ENCODE measurements at places on chromosomes 5 and 9.

DNA sequence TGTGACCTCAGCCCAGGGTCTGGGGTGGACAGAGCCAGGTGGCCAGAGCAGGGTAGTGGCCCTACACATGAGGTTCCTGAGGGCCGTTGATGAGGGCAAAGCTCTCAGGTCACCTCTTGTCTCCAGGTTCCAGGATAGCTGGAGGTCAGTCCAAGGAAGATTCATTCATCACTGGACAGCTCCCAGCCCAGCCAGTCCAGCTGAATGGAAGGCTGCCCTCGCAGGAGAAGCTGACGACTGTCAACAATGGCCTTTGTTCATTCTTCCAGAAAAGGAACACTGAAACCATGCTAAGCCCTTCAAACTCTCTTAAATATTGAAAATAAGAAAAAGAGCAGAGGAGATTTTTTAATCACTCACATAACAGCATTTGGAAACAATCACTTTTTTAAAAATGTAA, 169.7 kb upstream of the TBCA start:
- no peak for DNase-seq

- no peak for DNase-seq
Observed at GRCh38 chr5:93274291-93274690, 306.7 kb downstream of the NR2F1-AS1 start.

GRCh38 chr9:99038484-99038820, 66.5 kb upstream of the TGFBR1 start:
- DNase-seq: no peak

DNA sequence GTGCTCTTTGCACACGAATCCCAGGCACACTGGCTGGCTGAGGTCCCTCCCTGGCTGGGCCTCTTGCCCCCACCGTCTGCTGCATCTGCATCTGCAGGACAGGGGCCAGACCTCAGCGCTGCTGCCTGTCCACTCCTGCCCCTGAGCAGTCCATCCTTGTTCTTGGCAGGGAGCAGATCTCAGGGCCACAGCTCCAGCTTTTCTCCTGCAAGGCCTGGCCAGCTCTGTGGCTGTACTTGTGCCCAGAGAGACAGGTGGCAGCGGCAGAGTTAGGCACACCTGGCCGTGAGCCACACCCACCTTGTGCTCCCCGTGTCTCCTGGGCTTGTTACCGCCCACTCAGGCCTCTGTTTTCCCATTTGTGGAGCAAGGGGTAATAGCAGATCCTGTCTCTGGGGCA, 13.9 kb downstream of the NEK6 start:
- DNase-seq: no peak

DNA sequence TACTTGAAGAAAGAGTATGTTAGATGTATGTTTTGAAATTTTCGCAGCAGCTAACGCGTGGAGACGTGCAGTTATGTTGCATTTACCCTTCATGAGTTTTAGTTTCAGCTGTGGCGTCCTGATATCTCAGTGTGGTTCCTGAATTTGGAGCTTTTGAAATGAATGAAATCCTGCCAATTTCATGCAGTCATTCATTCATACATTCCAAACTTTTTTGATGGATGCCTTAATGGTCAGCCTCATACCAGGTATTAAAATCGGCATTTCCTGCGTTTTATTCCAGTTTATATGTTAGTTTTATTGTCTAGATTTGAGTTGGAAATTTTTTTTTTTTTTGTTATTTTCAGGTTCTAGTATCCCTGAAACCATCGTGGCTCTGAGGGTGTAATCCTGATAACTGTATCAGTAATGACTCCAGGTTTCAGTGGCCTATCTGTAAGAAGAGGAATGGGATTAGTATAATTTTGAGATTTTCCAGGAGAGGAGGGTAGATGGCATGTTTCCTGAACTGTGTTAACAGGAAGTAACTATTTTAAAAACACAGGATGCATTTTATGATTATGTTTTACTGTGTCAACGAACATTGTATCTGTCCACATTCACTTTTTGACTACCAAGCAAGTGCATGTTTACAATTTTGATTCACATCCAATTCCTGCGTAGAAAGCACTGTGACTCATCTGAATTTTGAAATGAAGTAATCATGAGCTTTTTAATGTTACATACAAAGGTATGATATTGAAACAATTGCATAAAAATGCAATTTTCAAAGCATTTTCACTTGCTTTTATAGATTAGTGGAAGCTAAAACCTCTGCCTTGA, 1.0 kb downstream of the FOCAD start:
- DNase-seq: no peak

Measured in activated CD8-positive, alpha-beta memory T cell treated with anti-CD3 and anti-CD28 coated beads for 1 hour (primary cell).